HCT116 (cell line): ENCODE measurements at places on chromosomes 7 and 10. TPM values are rescaled to one million over a fixed set of nuclear protein-coding genes. Genes with fewer than 3 reads are reported as not detected.
A peak's percentile ranks its signal among the peaks of the same experiment; 100 is the strongest.

Gene UCMA
- total RNA-seq, result not detected

Gene TMEM184A
- 34.8 TPM for total RNA-seq

Gene VSTM4
- 0.07 TPM for total RNA-seq

Gene PNLIP
- 1.3 TPM for total RNA-seq

Gene MYH16
- 0.57 TPM for total RNA-seq

Gene SPDYE5
- not detected for total RNA-seq

GRCh38 chr10:132427006-132427771, 30.2 kb downstream of the PWWP2B start:
- peaks cover 4% of the 10 kb centered on the region; the same call in 1 of the 2 replicates for H3K4me1 ChIP-seq
- no peaks in the 10 kb centered on the region for H3K27me3 ChIP-seq
- H3K4me3 ChIP-seq, result no peak overlapping the region
- H3K36me3 ChIP-seq, result no peaks in the 10 kb centered on the region

GRCh38 chr10:97572214-97572989, at the start of gene ANKRD2:
ANKRD2 (plus strand) TSS chr10:97572779; CDS start chr10:97572789, 10 bp downstream.
- H3K4me1 ChIP-seq, result peaks cover 53% of the 10 kb centered on the region
- peak; percentile 59 for DNase-seq

DNA sequence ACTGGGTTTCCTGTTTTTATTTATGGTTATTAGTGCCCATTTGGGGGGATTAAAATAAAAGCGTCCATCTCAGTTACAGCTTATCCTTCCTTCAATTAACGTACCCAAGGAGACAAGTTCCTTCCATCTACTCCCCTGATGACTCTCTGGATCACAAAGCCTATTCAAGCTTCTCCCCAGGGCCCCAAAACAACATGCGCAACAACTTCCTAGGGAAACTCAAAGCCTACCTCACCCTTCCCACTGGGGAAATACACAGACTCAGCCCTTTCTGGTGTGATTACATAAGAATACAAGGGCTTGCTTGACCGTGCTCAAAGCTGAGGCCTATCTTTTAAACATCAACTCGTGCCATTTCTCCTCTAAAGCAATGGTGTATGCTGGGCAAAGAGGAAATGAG, 112.4 kb downstream of the CDK6 start:
- no peaks in the 10 kb centered on the region for H3K27me3 ChIP-seq
- H3K36me3 ChIP-seq, result peaks cover 4% of the 10 kb centered on the region; the same call in 1 of the 2 replicates
- H3K4me3 ChIP-seq, result no peak overlapping the region
- H3K27ac ChIP-seq, result no peak overlapping the region
- no peak for DNase-seq
- H3K4me1 ChIP-seq, result no peaks in the 10 kb centered on the region

DNA sequence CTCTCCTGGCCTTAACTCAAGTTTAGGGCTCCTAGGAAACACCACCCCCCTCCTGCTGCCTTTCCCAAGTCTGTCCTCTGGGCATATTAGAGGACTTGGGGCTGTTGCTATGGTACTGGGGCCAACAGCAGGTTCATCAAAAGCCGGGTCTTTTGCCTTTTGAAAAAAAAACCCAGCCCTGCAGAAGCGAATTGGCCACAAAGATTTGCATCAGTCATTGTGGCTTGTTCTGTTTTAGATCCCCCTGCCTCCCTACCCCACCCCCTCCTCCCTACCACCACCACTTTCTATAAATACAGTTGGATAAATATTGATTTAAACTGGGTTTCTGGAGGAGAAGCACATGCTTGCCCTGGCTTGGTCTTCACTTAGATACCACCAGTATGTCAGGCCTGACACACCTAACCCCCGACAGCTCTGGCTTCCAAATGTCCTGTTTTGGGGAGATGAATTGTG, 7.0 kb downstream of the MXI1 start:
- peaks cover 8% of the 10 kb centered on the region for H3K4me1 ChIP-seq
- no peak overlapping the region for H3K4me3 ChIP-seq
- H3K36me3 ChIP-seq, result no peaks in the 10 kb centered on the region
- H3K27me3 ChIP-seq, result no peaks in the 10 kb centered on the region
- no peak overlapping the region for H3K27ac ChIP-seq
- DNase-seq, result no peak

DNA sequence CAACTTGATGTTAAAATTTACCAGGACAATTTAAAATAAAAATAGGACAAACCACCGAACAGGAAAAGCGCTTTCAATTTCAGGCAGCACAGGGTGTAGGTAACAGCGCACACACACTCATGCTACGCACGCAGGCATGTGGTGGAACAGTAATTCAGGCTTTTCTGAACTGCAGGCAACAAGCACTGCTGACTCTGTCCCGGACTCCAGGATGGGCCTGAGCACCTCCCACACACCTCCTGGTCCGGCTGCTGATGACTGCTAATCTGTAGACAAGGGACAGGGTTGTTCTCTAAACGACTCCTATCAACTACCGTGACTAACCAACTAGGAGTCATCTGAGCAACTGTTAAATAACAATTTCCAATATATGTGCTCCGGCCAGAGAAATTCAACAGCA, 192.6 kb upstream of the FRMD4A start:
- no peak overlapping the region for H3K4me3 ChIP-seq
- H3K36me3 ChIP-seq, result no peaks in the 10 kb centered on the region
- no peak overlapping the region for H3K27ac ChIP-seq
- H3K27me3 ChIP-seq, result no peaks in the 10 kb centered on the region
- no peaks in the 10 kb centered on the region for H3K4me1 ChIP-seq

DNA sequence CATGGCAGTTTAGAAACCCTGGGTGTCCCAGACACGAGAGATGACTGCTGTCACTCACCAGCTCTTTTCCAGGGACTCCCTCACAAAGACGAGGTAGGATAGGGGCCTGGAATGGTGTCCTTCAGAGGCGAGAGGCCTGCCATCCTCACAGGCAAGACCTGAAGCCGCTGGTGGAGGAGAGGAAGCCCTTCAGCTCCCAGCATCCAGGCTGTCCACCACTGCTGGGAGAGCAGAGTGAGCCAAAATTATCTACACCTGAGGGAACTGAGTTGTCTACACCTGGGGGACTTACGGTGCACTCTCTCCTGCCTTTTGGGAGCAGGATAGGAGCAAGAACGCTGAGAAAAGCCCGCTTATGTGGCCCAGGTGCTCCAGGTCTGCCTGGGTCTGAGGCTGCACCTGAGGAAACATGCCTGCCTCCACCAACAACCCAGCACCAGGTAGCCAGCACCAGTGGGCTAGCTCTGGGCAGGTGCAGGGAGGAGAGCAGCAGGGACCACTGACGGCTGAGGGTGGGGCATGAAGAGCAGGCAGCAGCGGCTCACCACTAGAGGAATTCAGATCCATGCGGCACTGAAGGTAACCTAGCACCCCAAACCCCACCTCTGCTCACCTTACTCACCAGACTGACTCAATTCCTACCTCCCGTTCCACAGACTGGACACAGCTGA, 357.2 kb downstream of the SH2D4B start:
- no peak for DNase-seq
- no peaks in the 10 kb centered on the region for H3K36me3 ChIP-seq
- H3K27ac ChIP-seq, result no peak overlapping the region
- H3K4me3 ChIP-seq, result no peak overlapping the region
- 0 out of 2 replicates have a peak, but pooled peaks cover 4% of the 10 kb centered on the region for H3K27me3 ChIP-seq
- H3K4me1 ChIP-seq, result no peaks in the 10 kb centered on the region

- DNase-seq, result no peak
- H3K4me1 ChIP-seq, result no peaks in the 10 kb centered on the region
- no peaks in the 10 kb centered on the region for H3K27me3 ChIP-seq
- H3K36me3 ChIP-seq, result no peaks in the 10 kb centered on the region
Measured at GRCh38 chr10:96616961-96617360, 30.1 kb upstream of the TM9SF3 start.

DNA sequence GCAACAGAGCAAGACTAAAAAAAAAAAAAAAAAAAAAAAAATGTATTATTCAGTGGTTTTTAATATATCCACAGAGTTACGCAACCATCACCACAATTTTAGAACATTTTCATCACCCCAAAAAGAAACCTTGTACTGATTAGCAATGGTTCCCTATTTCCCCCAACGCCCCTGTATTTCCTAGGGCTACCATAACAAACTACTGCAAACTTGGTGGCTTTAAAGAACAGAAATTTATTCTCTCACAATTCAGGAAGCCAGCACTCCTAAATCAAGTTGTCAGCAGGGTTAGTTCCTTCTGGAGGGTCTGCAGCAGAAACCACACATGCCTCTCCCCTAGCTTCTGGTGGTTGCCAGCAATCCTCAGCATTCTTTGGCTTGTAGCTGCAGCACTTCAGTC, 5.9 kb upstream of the NUP42 start:
- no peak overlapping the region for H3K4me3 ChIP-seq
- no peaks in the 10 kb centered on the region for H3K36me3 ChIP-seq
- H3K27me3 ChIP-seq, result no peaks in the 10 kb centered on the region
- H3K27ac ChIP-seq, result no peak overlapping the region
- peaks cover under 1% of the 10 kb centered on the region; the same call in 1 of the 2 replicates for H3K4me1 ChIP-seq
